ENCODE measurements at places on chromosomes 1 and 21.

DNA sequence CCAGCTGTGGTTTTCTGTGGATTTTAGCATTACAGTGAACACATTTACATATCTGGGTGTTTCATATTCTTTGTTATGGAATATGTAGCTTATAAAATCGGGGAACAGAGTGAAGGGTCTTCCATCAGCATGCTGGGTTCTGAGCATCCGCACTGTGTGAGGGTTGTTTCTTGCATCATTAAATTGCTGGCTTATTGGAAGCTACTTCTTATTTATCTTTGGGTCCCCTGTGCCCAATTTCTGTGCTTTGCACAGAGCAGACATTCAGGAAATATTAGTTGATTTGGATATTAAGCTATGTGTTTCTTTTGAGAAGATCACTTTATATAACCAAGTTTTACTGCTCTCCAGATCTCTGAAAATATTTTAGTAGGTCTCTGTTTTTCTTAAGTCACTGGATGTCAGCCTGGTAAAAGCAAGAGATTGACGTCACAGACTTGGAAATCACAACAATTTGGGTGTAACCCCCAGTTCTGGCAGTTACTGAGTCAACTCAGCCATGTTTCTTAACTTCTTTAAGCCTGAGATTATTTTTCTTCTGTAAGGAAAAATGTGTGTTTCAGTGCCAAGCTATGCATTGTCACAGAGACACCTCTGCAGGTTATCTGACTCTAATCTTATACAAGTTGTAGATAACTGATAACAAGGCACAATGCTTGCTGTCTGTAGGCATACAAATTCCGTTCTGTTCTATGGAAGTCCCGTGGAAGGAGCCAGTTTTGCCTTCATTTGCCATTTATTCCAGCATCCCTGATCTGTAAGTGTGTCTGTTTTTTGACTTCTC is 258.3 kb upstream of the KAZN start:
- DNase-seq, result no peak

DNA sequence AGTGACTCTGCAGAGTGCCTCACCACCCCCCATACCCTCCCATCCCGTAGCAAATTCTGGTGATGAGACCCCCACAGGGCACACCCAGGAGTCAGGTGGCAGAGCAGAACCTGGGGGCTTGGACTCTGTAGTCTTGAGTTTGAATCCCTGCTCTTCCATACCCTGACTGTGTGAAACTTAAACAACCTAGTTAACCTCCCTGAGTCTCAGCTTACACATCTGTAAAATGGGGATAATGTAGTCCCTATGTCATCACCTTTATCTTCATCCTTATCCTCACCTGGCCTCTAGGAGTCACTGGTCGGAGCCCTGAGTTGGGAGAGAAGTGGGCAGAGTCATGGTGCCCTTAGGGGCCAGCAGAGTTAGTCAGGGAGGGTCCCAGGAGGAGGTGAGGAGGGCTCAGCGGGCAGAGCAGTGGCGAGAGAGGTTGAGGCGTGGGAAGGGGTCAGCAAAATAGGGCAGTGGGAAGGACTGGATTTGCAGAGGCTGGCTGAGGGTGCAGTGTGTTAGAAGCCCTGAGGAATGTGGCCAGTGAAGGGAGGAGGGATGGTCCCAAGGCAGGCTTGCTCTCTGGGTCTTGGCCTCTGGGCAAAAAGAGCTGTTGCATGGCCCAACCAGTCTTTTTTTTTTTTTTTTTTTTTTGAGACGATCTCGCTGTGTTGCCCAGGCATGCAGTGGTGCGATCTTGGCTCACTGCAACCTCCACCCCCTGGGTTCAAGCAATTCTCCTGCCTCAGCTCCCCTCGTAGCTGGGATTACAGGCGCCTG is 18.6 kb downstream of the C1orf167 start:
- no peak for DNase-seq

GRCh38 chr21:43921979-43922945 is 57.2 kb downstream of the AGPAT3 start:
- no peak for DNase-seq

- no peak for DNase-seq
These were observed 24.5 kb upstream of the PKP1 start for GRCh38 chr1:201258763-201259230.

DNA sequence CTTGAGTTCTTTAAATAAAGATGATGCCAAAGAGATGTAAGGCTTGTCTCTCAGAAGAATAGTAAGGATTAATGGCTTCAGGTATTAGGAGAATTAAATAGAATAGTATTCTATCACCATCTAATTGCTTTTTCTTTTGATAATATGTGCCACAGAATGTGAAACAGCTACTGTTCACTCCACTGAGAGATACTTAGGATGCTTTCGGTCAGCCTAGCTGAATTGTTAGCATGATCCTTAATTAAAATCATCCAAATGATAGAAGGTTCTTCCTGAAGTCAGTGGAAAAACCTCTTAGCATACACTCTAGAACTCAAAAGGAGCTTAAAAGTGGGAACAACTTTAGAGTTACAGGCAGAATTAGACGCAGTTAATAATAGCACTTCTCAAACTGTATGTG is 97.0 kb downstream of the RASAL2 start:
- DNase-seq, result no peak

GRCh38 chr1:192516776-192517297 is 58.7 kb upstream of the RGS1 start:
- no peak for DNase-seq

- no peak for DNase-seq
These were observed 142.3 kb downstream of the MIS18A start for GRCh38 chr21:32136546-32136945.

DNA sequence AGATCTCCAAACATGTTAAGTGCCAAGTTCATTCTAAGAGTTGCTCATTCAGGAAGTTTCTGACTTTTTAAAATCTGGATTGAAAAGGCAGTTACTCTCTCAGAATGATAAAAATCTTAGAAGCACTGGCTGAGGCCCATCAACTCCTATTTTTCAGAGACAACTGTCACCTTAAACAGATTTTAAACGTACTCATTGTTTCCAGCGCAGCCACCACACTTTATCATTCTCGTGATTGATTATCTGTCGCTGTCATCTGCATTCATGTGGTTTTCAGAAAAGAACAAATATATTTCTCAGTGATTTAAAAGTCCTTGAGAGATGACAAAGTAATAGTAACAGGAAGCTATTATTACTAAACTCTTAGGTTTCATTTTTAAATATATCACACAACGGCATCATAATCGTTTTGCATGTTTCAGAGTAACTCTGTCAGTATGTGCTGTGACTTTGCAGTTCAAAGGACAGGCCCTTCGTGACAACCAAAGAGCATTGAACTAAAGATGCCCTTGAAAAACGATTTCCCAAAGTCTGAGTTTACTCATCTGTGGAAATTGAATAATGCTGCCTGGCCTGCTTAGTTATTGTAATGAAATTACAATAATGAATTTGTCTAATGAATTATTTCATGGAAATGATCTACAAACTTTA is 14.9 kb upstream of the KCNK1 start:
- DNase-seq, result no peak

- no peak for DNase-seq
These were observed 740 bp downstream of the DSTYK start for GRCh38 chr1:205210756-205211168.

GRCh38 chr21:28215214-28215954 is 777.3 kb downstream of the LTN1 start:
- DNase-seq, result no peak

DNA sequence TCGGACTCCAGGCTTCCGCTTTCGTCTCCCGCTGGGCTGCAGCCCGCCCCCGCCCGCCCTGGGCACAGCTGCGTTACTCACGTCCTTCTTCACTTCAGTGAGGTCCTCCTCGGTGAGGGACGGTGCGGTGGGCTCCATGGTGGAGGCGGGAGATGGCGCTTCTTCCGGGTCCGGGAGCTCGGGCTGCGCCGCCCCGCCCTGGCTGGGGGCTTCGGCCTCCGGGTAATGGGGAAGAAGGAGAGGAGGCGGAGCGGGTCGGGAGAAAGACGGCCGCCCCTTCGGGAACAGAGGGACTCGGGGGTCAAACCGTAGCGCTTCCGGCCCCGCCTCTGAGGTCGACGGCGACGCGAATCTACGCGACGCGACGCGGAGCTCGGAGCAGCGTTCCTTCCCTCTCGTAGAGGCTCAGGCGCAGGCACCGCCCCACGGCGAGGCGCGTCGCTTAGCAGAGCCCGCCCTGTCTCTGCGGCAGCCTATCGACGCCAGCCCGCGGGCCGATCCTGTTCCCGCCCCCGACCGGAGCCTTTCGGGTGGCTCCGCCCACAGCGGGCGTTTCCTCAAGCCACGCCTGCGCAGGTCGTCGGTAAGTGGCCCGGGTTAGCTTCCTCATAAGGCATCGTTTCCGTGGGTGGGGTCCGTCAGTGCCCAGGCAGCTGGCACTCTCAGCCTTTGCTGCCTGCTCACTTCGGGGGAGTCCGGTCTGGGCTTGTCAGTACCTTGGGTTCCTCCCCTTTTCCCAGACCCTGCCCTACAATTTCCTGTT is at the start of gene BCL10:
TSS of gene BCL10 (minus strand) at position 418 of the 763 bp plus-strand sequence. CDS start at position 138, 280 bp downstream.
- peak; percentile 97 for DNase-seq

DNA sequence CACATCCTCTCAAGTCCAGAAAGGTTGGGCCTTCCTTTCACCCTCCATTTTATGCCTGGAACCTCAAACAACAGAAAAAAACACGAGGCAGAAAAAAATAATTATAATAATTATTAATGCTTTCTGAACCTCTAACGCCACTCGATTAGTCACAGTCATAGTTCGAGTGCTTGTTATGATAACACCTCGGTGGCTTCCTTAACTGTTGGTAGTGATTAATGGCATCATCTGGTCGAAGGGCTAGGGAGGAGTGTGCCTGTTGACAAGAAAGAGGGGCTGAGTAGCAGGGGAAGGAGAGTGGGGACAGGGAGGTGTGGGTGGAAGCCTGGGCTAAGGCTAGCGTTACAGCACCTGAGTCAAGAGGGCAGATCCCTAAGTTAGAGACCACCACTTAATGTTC is 21.3 kb upstream of the IL10 start:
- no peak for DNase-seq

DNA sequence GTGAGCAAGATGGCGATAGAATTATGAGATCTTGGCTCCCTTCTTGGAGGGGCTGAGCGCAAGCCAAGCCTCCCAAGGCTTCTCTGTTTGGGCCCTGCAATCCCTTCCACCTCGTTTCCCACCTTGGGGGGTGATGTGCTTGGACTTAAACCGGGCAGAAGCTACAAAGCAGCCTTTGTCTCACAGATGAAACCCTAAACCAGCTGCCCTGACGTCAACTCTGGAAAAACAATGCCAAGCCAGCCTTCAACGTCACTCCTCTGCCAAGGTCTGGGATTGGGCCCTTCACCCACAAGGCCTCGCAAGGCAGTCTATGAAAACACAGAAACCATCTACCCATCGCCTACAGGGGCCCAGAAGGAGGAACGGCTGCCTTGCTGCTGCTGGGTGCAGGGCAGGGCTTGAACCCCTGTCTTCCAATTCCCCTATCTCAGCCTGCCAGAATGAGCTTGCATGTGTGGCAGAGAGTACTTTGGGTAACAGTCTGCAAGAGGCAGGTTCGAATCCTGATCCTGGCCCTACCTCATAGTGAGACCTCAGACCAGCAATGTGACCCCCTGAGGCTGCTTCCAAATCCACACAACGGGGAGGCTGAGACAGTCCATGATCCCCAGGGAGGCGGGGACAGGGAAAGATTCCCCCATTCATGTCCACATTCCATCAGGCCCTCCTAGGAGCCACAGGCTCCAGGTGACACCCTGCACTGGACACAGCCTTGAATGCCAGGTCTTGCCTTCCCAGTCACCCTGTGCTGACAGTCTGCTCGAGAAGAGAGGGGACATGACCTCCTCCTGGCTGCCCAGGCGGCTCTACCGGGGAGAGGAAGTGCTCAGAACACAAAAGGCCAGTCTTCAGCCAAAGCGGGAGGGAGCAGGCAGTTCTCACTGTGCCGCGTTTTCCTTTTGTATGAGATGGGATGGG is 15.0 kb downstream of the IFFO2 start:
- no peak for DNase-seq

- no peak for DNase-seq
These were observed 7.4 kb downstream of the HLX start for GRCh38 chr1:220886470-220887201.

- DNase-seq, result no peak
These were observed 62.5 kb downstream of the UBIAD1 start for GRCh38 chr1:11335417-11336056.

- DNase-seq, result no peak
These were observed 23.3 kb downstream of the SHISA4 start for GRCh38 chr1:201911826-201912571.

DNA sequence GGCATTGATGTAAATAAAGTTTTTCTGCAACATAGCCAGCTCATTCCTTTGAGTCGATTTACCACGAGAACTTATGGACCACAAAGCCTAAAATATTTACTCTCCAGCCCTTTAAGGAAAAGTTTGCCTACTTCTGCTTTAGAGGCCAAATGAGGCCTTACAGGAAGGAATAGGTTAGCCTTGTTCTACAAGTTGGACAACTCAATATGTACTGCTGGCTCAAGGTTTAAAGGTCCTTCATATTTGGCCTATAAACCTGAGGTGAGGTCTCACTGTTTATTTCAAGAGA is 144.5 kb upstream of the DNAH14 start:
- no peak for DNase-seq

GRCh38 chr1:63893976-63894375 is 120.2 kb downstream of the ROR1 start:
- DNase-seq, result no peak

GRCh38 chr1:184017306-184017705 is 20.2 kb downstream of the COLGALT2 start:
- no peak for DNase-seq

- DNase-seq, result no peak
These were observed 376.7 kb upstream of the ADGRL2 start for GRCh38 chr1:81424061-81424460.

- DNase-seq, result no peak
These were observed 39.1 kb downstream of the CLSTN1 start for GRCh38 chr1:9784508-9785133.

DNA sequence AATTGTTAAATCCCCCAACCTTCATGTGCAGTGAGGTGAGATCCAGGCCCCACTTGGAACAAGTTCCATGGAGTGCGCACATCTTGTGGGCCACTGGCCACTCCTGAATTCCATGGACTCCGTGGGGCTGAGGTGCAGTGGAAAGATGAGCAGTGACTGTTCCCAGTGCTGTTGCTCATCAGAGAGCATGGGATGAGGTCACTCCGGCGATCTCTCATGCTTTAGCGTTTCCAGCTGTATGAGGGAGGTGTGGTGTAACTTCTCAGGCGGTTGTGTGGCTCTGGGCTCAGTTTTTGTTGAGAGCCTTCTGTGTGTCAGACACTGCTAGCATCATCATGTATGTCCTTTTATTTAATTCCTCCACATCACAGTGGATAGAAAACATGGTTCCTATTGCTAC is 96.2 kb downstream of the GALNT2 start:
- DNase-seq, result no peak

DNA sequence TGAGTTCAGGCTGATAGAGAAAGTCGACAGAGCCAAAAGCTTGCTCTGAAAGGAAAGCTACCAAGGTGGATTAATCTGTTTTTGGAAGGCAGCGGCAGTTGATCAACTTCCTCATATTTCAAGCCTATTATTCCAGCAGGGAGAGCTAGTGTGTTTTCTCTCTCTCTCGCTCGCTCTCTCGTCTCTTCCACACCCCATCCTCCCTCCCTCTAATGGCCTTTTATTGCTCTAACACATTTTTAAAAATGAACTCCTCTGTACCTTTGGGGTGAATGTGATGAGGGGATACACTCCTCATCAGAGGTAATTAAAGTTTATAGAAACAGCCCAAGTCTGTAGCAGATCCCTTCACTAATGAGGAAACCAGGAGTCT is 126.4 kb downstream of the CLIC6 start:
- DNase-seq, result no peak
